ENCODE measurements at places on chromosomes 16 and 17. TPM values are rescaled to one million over a fixed set of nuclear protein-coding genes. Genes with fewer than 3 reads are reported as not detected.

Gene OR3A3
- not detected for total RNA-seq

Gene IL34
- total RNA-seq: not detected

Gene TMIGD1
- total RNA-seq: not detected

Gene MVP
- 86.2 TPM for total RNA-seq

DNA sequence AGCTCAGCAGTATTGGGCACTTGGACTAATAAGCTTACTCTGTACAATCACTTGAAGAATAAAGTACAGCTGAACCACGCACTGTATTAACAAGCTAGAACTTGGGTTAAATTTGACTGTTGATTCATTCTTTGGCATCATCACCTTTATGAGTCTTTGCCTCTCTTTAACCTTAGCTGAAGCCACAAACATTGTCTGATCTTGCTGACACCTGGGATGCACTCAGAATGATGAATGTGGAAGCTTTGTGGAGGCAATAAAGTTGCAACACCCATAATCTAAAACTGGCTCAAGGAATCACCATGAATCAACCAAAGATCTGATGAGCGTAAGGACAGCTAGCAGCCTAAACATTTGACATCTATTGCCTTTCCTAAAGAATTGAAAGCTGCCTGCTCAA is 590.6 kb upstream of the SOX9 start:
- no peaks in the 10 kb centered on the region for H3K4me1 ChIP-seq
- no peaks in the 10 kb centered on the region for H3K36me3 ChIP-seq
- H3K27ac ChIP-seq: no peak overlapping the region
- H3K4me3 ChIP-seq: no peak overlapping the region

DNA sequence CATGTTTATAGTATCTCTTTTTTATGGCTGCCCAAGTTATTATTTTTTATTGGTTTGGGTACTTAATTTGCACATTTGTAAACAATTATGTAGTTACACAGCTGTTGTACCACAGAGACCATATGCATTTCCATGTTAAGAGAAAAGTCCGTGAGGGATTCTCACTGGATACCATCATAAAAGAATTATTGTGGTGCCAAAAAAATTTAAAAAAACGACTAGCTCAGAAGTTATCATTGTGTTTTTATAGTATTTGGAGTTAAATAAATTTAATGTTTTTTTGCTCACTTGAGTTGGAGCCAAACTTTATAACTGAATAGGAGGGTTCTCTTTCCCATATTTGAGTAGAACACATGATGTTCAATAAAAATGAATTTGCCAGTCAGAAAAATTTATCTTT is 618.7 kb downstream of the WWOX start:
- no peaks in the 10 kb centered on the region for H3K36me3 ChIP-seq
- no peak for DNase-seq
- H3K4me3 ChIP-seq: no peak overlapping the region
- no peaks in the 10 kb centered on the region for H3K4me1 ChIP-seq
- H3K27me3 ChIP-seq: no peaks in the 10 kb centered on the region

GRCh38 chr16:25134166-25134700 is 22.7 kb downstream of the LCMT1 start:
- H3K4me1 ChIP-seq: no peaks in the 10 kb centered on the region
- H3K36me3 ChIP-seq: peaks cover 30% of the 10 kb centered on the region
- no peaks in the 10 kb centered on the region for H3K27me3 ChIP-seq
- H3K4me3 ChIP-seq: no peak overlapping the region
- H3K27ac ChIP-seq: no peak overlapping the region

DNA sequence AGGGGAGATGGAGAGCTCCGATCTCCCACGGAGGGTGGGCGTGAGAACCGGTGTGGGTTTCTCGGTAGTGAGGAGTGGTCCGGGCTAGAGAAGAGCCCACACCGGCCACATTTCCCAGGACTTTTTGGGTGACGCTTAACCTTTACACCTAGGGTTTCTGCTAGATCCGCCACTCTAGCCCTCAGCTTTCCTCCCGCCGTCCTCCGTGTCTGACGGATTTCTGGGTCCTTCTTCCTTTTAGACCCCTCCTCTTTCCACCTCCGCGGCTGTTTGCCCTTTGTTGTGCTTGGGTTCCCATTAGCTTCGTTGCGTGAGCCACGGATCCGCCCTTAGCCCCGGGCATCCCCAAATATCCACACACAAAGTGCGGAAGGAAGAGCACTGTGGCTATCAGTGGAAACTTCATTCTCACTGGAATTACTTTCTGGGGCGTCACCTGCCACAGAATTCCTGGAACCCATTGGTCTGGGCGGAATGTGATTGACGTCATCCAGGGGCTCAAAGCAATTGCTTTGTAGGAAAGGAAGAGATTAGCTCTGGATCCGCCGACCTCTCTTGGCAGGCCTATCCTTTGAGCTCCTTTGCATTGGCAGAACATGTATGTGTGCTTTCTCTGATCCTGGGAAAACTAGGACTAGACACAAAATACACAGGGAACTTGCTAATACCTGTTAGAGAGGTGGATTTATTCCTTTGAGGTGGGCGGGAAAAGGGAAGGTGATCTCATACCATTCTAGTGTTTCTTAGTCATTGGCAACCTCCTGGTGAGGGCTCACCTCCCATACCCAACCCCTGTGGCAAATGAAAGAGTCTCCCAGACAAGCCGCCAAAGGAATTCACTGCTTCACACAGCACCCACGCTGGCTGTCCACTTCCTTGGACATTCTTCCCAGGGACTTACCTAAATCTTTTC is 654 bp downstream of the TNFAIP1 start:
- H3K4me1 ChIP-seq: peaks cover 36% of the 10 kb centered on the region
- H3K27ac ChIP-seq: peak overlapping the region; percentile 91
- DNase-seq: peak; percentile 60
- peaks cover 10% of the 10 kb centered on the region for H3K36me3 ChIP-seq
- peak overlapping the region; percentile 96 for H3K4me3 ChIP-seq

- no peak overlapping the region for H3K4me3 ChIP-seq
- DNase-seq: no peak
- H3K4me1 ChIP-seq: peaks cover 9% of the 10 kb centered on the region
- H3K27ac ChIP-seq: no peak overlapping the region
These were observed 18.5 kb upstream of the TERF2 start for GRCh38 chr16:69404275-69404805.

DNA sequence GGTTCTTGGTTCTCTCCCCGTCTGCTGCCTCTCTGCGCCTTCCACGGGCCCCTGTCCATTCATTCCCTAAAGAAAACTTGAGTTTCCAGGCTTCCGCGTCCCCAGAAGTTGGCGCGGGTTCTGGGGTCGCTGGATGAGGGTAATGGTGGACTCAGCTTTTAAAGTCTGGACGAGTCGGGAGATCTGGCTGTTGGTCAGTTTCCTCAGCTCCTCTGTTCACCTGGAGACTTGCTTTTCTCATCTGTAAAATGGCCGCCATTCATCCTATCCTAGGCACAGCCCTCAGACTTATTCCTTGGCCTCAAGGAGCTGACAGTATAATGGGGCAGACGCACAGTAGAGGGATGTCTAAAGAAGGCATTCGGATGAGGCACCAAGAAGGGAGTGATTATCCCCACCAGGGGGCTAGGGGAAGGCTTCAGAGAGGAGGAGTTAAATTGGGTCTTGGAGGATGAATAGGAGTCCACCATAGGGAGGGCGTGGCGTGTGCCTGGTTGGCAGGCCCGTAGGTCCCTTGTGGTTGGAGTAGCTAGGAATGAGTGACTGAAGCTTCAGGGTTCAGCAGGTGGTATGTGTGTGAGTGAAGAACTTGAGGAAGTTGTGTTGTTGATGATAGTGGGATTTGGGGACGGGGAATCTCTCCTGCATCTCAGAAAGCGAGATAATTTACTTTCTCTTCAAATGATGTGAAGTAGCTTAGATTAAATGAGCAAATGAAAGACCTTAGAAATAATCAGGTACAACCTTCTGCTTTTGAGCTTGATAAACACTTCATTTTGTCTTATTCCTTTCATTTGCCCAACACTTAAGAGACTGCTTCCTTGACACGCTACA is 652 bp downstream of the VPS35L start:
- no peaks in the 10 kb centered on the region for H3K27me3 ChIP-seq
- peak; percentile 55 for DNase-seq
- peak overlapping the region; percentile 86 for H3K4me3 ChIP-seq
- H3K27ac ChIP-seq: peak overlapping the region; percentile 87

DNA sequence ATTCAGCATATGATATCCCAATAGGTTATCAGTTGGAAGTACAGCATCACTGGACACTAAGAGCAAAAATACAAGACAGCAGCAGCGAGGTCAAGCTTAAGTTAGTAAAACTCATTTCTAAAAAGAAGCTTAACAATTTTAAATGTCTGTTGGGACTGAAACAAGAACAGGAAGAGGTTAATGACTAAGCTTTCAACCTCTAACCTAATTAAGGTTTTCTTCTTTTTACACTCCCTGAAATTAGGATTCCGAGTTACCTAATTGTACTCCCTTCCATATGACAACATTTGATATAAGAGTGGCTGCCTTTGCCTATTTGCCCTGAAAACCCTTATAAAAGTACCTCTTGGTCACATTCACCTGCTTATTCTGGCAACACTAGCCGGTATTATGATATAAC is 34.3 kb downstream of the CPSF4L start:
- H3K27ac ChIP-seq: peak overlapping the region; percentile 67
- peak overlapping the region; percentile 12 for H3K4me3 ChIP-seq
- DNase-seq: no peak
- no peaks in the 10 kb centered on the region for H3K27me3 ChIP-seq
- H3K4me1 ChIP-seq: peaks cover 62% of the 10 kb centered on the region

- H3K36me3 ChIP-seq: no peaks in the 10 kb centered on the region
- no peak overlapping the region for H3K4me3 ChIP-seq
- no peak overlapping the region for H3K27ac ChIP-seq
- no peak for DNase-seq
These were observed 13.9 kb upstream of the CES1 start for GRCh38 chr16:55846598-55847346.

- DNase-seq: no peak
- H3K27me3 ChIP-seq: no peaks in the 10 kb centered on the region
- peaks cover 23% of the 10 kb centered on the region for H3K36me3 ChIP-seq
- H3K27ac ChIP-seq: peak overlapping the region; percentile 19
- no peak overlapping the region for H3K4me3 ChIP-seq
These were observed 7.9 kb downstream of the TIMM22 start for GRCh38 chr17:1004769-1005295.

DNA sequence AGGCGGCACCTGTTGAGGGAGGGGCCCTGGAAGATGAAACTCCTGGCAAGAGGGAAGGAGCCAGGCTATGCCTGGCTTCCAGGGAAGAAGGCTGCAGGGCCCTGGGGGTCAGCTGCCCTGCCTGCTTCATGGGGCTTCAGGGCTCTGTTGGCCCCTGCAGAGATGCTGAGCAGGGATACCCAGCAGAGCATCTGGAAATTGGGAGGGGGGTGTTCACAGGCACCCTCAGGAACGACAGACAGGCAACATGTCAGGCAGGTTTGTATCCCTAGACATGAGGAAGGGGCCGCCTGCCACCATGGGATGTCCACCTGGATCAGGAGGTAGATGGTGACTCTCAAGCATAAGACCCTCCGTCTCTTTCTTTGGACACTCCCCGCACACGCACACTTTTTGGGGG is 13.8 kb upstream of the ZNF423 start:
- no peak overlapping the region for H3K27ac ChIP-seq
- H3K4me1 ChIP-seq: no peaks in the 10 kb centered on the region
- H3K4me3 ChIP-seq: no peak overlapping the region
- peaks cover 6% of the 10 kb centered on the region for H3K27me3 ChIP-seq
- DNase-seq: no peak

DNA sequence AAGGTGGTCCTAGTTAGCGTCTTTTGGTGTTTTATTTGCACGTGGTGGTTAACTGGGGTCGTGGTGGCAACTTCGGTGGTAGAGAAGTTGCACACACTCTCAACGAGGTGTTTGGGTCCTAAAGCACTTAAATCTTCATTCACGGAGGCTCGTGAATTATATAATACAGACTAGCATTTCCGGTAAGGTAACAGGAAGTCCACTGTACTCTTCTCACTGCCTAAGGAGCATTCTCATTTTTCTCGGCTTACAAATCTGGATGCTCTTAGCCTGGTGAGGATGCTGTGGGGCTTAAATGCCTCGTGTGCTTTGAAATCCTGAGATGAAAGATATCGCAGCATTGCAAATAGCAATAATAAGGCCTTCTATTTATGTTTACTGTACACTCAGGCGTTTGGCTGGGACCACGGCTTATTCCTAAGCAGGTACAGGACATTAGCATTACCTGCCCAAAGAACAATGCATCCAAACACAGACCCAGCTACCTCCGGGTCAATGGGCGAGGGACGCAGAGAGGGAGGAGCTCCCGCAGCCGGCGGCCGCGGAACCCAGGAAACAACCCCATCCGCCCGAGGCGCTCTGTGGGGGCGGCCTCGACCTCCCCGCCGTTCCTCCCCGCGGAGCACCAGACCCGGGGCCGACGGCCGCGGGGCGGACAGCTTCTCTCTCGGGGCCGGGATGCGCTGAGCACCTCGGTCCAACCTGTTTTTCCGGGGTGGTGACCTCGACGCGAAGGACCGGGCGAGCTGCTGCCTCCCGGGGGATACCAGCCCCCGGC is 856 bp downstream of the DNAJA2 start:
- no peaks in the 10 kb centered on the region for H3K27me3 ChIP-seq
- peaks cover 46% of the 10 kb centered on the region for H3K36me3 ChIP-seq
- DNase-seq: peak; percentile 73

Data from activated CD4-positive, alpha-beta T cell treated with anti-CD3 and anti-CD28 coated beads for 36 hours (primary cell).